ENCODE measurements at places on chromosomes 7 and 10. TPM values are rescaled to one million over a fixed set of nuclear protein-coding genes. Genes with fewer than 3 reads are reported as not detected.

DNA sequence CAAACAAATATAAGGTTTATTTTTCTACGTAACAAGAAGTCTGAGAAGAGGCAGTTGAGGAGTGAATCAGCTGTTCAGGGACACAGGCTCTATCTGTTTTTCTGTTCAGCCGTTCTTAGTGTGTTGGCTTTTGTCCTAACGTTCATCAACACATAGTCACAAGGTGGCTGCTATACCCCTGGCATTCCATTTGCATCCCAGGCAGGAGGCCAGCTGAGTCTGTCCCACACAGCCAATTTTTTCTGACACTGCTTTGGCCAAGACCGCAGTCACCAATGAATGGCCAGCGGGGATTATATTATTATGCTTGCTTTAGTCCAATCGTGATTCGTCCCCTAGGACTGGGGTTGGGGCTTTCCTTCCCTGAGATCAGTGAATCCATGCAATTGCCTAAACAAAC, 143.4 kb upstream of the CHST15 start:
- no peaks in the 10 kb centered on the region for H3K4me1 ChIP-seq
- no peaks in the 10 kb centered on the region for H3K27me3 ChIP-seq
- no peaks in the 10 kb centered on the region for H3K36me3 ChIP-seq
- H3K4me3 ChIP-seq, result no peak overlapping the region
- no peak overlapping the region for H3K27ac ChIP-seq

C7orf33 gene
- total RNA-seq, result not detected

SLC16A12 gene
- total RNA-seq, result not detected

DNA sequence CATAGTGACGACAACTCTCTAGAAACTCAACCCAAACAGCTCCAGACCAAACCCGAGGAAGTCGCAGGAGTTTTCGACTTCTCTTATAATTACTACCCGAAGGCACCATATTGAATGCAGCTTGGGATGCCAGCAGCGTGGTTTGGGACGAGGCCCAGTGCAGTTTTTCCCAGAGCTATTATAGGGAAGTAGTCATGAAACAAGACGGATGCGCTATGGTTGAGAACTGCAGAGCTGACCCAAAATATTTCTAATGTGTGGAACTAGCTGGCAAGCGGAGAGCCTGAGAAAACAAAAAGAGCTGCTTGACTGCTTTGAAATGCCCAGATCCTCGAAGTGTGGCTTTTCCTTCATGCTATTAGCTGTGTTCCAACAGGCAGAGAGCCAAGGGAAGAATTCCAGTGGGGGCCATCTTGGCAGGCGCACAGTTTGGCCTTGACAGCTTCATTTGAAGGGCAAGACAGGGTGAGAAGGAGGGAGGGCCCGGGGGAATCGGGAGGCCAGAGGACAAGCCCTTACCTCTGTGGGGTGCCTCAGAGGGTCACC, 122.7 kb downstream of the CUL2 start:
- no peaks in the 10 kb centered on the region for H3K36me3 ChIP-seq
- peaks cover 2% of the 10 kb centered on the region for H3K27me3 ChIP-seq
- no peak overlapping the region for H3K4me3 ChIP-seq
- no peak for DNase-seq

- no peaks in the 10 kb centered on the region for H3K36me3 ChIP-seq
- H3K4me1 ChIP-seq, result no peaks in the 10 kb centered on the region
- H3K27ac ChIP-seq, result no peak overlapping the region
- H3K27me3 ChIP-seq, result no peaks in the 10 kb centered on the region
- DNase-seq, result no peak
These were observed 135.3 kb downstream of the CTTNBP2 start for GRCh38 chr7:117737926-117738325.

- DNase-seq, result no peak
- no peak overlapping the region for H3K4me3 ChIP-seq
- no peaks in the 10 kb centered on the region for H3K36me3 ChIP-seq
- H3K27ac ChIP-seq, result no peak overlapping the region
These were observed 171.9 kb downstream of the HDAC9 start for GRCh38 chr7:18667466-18667865.

GRCh38 chr7:19213746-19214145, 68.5 kb upstream of the FERD3L start:
- H3K4me1 ChIP-seq, result no peaks in the 10 kb centered on the region
- H3K27me3 ChIP-seq, result no peaks in the 10 kb centered on the region
- H3K4me3 ChIP-seq, result no peak overlapping the region
- no peak for DNase-seq
- H3K27ac ChIP-seq, result no peak overlapping the region

DNA sequence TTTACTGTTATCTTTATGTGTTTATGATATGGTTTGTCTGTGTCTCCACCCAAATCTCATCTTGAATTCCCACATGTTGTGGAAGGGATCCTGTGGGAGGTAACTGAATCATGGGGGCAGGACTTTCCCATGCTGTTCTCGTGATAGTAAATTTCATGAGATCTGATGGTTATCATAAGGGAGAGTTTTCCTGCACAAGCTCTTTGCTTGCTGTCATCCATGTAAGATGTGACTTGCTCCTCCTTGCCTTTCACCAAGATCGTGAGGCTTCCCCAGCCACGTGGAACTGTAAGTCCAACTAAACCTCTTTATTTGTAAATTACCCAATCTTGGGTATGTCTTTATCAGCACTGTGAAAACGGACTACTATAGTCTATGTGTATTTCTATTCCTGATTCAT, 539.0 kb downstream of the ARL4A start:
- no peaks in the 10 kb centered on the region for H3K36me3 ChIP-seq
- H3K4me1 ChIP-seq, result no peaks in the 10 kb centered on the region
- DNase-seq, result no peak
- H3K27me3 ChIP-seq, result no peaks in the 10 kb centered on the region

SNCG gene
- total RNA-seq, result not detected

- H3K36me3 ChIP-seq, result no peaks in the 10 kb centered on the region
- H3K4me3 ChIP-seq, result no peak overlapping the region
- no peak overlapping the region for H3K27ac ChIP-seq
- no peaks in the 10 kb centered on the region for H3K4me1 ChIP-seq
- no peak for DNase-seq
- H3K27me3 ChIP-seq, result peaks cover 22% of the 10 kb centered on the region
These were observed 62.0 kb downstream of the SLIT1 start for GRCh38 chr10:97123765-97124164.

GRCh38 chr10:118034791-118035261, 11.9 kb downstream of the RAB11FIP2 start:
- H3K4me3 ChIP-seq, result no peak overlapping the region
- H3K36me3 ChIP-seq, result peaks cover 17% of the 10 kb centered on the region
- H3K4me1 ChIP-seq, result peaks cover 14% of the 10 kb centered on the region
- H3K27ac ChIP-seq, result no peak overlapping the region

PNLIPRP1 gene
- not detected for total RNA-seq

DNA sequence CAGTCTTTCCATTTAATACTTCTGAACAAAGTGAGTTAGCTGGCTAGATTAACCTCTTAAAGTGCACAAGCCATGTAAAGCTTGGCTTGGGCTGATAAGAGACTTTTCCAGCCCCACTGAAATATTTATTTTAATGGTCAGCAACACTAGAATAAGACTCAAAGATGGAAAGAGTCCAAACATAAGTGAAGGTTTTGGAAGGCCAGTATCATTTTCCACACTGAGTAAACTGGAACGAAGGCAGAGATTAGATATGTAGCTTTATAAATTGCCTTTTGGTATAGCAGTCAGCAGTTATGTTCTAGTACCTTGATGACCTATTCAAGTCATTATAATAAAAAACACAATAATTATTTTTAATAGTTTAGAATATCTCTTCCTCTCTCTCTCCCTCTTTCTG, 102.2 kb downstream of the HDAC9 start:
- no peak for DNase-seq
- no peak overlapping the region for H3K4me3 ChIP-seq
- H3K27me3 ChIP-seq, result no peaks in the 10 kb centered on the region
- no peak overlapping the region for H3K27ac ChIP-seq

CHCHD2 gene
- total RNA-seq, result 505 TPM

- no peak overlapping the region for H3K4me3 ChIP-seq
- peaks cover 29% of the 10 kb centered on the region for H3K27me3 ChIP-seq
- H3K4me1 ChIP-seq, result peaks cover 2% of the 10 kb centered on the region
- DNase-seq, result no peak
- H3K36me3 ChIP-seq, result no peaks in the 10 kb centered on the region
These were observed 36.6 kb downstream of the PALD1 start for GRCh38 chr10:70515035-70515667.

- H3K36me3 ChIP-seq, result no peaks in the 10 kb centered on the region
- DNase-seq, result peak; percentile 32
- no peak overlapping the region for H3K27ac ChIP-seq
- no peaks in the 10 kb centered on the region for H3K27me3 ChIP-seq
These were observed 212.7 kb upstream of the ZNF804B start for GRCh38 chr7:88546808-88547207.

GRCh38 chr7:17660116-17660515, 280.2 kb downstream of the SNX13 start:
- H3K4me1 ChIP-seq, result no peaks in the 10 kb centered on the region
- DNase-seq, result no peak
- H3K4me3 ChIP-seq, result no peak overlapping the region
- H3K36me3 ChIP-seq, result no peaks in the 10 kb centered on the region

TWIST1 gene
- total RNA-seq, result 2.9 TPM

DNA sequence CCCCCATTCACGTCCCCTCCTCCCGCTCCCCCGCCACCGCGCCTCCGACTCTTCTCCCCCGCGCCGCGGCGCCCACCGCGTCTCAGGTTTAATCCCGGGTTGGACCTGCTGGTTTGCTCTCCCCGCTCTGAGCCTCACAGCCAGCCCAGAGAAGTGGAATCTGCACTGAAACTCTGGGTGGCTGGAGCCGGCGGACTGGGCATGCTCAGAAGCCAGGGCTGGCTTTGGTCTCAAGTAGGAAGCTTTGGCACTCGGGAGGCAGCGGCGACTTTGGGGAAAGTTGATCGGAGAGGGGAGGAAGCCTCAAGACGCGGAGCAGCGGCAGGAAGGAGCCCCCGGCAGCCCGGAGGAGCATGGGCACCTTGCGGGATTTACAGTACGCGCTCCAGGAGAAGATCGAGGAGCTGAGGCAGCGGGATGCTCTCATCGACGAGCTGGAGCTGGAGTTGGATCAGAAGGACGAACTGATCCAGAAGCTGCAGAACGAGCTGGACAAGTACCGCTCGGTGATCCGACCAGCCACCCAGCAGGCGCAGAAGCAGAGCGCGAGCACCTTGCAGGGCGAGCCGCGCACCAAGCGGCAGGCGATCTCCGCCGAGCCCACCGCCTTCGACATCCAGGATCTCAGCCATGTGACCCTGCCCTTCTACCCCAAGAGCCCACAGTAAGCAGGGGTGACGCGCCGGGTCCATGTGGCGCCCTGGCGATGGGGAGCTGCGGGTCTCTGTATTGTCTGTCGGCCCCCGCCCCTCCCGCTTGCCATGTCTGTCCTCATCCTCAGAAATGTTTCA, at the start of gene PRKG1:
Gene PRKG1 (plus strand): TSS at position 250 of the 791 bp plus-strand sequence.
- H3K27me3 ChIP-seq, result peaks cover 44% of the 10 kb centered on the region
- H3K27ac ChIP-seq, result no peak within 1 kb of the TSS
- H3K4me3 ChIP-seq, result peak within 1 kb of the TSS; percentile 65
- H3K4me1 ChIP-seq, result peaks cover 11% of the 10 kb centered on the region
- H3K36me3 ChIP-seq, result no peaks in the 10 kb centered on the region

OIT3 gene
- total RNA-seq, result not detected

DNA sequence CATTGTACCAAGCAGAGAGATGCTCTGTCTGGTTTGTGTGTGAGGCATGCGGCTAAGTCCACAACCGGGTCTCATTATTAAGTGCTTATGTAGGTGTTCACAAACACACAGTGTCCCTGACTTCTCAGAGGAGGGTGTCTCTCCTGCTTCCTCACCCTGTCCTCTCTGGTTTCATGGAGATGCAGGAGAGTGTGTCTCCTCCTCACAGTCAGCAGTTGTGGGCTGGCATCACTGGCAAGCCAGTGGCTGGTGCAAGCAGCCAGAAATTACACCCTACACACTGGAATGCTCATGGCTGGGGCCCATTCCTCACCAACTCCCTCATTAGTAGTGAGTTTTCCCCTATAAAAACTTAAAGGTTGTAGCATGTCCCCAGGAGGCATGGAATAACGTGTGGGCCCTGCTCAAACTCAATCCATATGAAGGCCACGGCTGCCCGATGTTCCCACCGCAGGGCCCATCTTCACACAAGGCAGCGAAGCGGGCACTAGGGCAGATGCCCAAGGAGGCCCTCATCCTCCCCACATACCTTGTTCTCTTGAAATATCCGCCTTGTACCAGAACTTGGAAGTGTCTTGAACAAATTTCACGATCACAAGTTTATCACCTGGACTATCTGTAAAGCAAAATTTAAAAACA, 280.1 kb downstream of the TNS3 start:
- H3K27me3 ChIP-seq, result no peaks in the 10 kb centered on the region
- no peak overlapping the region for H3K27ac ChIP-seq
- H3K4me3 ChIP-seq, result no peak overlapping the region

ARHGAP21 gene
- total RNA-seq, result 35.6 TPM

DNA sequence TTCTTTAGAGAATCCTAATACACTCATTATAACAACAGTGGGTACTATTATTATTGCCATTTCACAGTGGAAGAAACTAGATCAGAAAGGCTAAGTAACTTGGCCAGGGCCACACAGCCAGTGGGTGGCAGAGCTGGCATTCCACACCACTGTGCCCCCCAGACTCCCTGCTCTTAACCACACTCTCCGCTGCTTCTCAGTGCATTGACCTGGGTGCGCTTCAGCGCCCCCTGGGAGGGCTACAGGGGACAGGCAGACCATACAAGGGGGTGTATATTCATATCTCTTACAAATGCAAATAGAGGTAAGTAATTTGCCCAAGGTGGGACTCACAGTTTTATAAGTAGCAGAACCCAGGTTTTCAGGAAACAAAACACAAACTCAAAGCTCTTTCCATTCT, 77.0 kb upstream of the NMT2 start:
- no peak overlapping the region for H3K27ac ChIP-seq
- no peak overlapping the region for H3K4me3 ChIP-seq
- H3K4me1 ChIP-seq, result peaks cover 12% of the 10 kb centered on the region
- peaks cover 2% of the 10 kb centered on the region for H3K36me3 ChIP-seq
- no peak for DNase-seq

GRCh38 chr10:33252794-33253203, 81.7 kb downstream of the NRP1 start:
- peaks cover 38% of the 10 kb centered on the region for H3K27me3 ChIP-seq
- no peak overlapping the region for H3K4me3 ChIP-seq
- peaks cover 50% of the 10 kb centered on the region for H3K4me1 ChIP-seq
- no peak for DNase-seq
- peaks cover 12% of the 10 kb centered on the region for H3K36me3 ChIP-seq

GRCh38 chr7:105050493-105050892, 36.5 kb downstream of the KMT2E start:
- H3K4me1 ChIP-seq, result peaks cover 24% of the 10 kb centered on the region
- H3K36me3 ChIP-seq, result peaks cover 73% of the 10 kb centered on the region
- DNase-seq, result no peak
- no peaks in the 10 kb centered on the region for H3K27me3 ChIP-seq
- H3K27ac ChIP-seq, result no peak overlapping the region

ZC3HAV1 gene
- total RNA-seq, result 133 TPM

LBX1 gene
- not detected for total RNA-seq

DNA sequence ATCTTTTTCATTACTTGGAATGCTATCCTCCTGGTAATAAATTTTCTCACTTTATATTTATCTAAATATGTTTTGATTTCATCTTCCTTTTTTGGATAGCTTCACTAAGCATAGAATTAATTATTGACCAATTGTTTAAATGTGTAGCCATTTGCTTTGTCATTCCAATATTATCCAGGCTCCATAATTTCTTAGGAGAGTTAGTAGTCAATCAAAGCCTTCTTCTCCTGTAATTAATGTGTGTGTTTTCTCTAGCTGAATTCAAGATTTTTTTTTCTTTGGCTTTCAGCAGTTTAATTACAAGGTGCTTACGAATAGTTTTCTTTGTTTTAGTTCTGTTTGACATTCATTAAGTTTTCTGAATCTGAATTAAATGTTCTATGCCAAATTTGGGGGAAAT, 545.9 kb upstream of the CELF2 start:
- no peak overlapping the region for H3K4me3 ChIP-seq
- no peak for DNase-seq
- H3K27me3 ChIP-seq, result no peaks in the 10 kb centered on the region
- no peak overlapping the region for H3K27ac ChIP-seq

- peak overlapping the region; percentile 84 for H3K4me3 ChIP-seq
- peak overlapping the region; percentile 97 for H3K27ac ChIP-seq
- H3K27me3 ChIP-seq, result peaks cover 3% of the 10 kb centered on the region
- H3K4me1 ChIP-seq, result peaks cover 59% of the 10 kb centered on the region
These were observed 48.8 kb upstream of the SMNDC1 start for GRCh38 chr10:110353244-110354119.

Measured in activated CD4-positive, alpha-beta memory T cell treated with anti-CD3 and anti-CD28 coated beads, Interleukin-2, amount 10 ng/mL, durations not matched to agents 7 days and 5 days (primary cell).